ENCODE measurements at places on chromosomes 5 and 9.

DNA sequence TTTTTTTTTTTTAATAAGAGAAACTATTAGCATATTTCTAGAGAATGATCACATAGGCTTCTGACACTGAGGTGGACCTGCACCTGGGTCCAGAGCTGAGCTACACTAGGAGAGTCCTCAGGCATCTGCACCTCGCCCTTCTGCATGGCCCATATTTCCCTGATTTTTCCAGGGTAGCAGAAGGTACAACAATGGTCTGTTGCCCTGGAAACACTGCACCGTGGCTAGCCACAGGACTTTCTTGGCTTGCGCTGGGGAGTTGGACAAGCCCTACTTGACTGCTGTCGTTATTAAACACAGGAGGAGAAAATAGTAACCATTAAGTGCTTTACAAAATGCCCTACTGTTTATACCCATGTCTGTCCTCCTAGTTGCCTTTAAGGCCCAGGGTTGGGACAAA lies 615.7 kb upstream of the MEF2C start:
- DNase-seq = no peak

- no peak for DNase-seq
These were observed 3.7 kb upstream of the DPM2 start for GRCh38 chr9:127941062-127941960.

GRCh38 chr5:173853370-173854131 lies 34.6 kb upstream of the CPEB4 start:
- DNase-seq = no peak

DNA sequence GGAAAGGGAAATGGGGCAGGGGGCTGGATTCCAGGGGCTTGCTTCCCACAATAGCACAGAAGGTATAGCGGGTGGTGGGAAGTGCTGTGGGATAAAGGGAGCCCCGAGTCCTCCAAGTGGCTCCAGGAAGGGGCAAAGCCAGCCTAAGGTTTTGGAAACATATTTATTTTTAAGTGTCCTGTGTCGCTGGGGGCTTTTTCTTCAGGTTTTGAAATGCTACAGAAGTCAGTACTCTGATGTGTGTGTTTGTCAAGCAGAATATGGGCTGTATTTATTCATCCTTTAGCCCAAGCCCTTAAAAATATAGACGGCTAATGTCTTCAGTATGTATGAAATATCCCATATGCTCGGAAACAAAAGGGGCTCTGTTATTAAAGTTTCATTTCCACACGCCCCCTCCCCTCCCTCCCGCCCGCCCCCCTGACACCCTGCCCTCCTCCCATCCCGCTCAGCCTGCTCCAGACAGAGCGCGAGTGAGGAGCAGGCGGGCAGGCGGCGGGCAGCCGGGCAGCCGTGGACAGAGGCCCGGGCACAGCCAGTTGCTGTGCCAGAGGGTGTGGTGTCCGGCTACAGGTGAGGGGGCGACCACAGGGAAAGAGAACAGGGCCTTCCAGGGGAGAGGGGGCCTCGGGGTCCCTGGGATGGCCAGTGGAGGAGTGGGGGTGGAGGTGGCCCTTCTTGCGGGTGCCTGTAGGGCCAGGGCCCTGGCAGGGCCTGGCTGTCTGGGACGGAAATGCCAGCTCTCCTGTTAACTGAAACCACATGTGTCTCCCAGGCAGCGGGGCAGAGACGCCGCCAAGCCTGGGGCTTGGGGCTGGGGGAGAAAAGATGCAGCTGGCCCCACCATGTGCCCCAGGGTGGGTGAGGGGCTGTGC lies 39.6 kb upstream of the SYNPO start:
- DNase-seq = no peak

DNA sequence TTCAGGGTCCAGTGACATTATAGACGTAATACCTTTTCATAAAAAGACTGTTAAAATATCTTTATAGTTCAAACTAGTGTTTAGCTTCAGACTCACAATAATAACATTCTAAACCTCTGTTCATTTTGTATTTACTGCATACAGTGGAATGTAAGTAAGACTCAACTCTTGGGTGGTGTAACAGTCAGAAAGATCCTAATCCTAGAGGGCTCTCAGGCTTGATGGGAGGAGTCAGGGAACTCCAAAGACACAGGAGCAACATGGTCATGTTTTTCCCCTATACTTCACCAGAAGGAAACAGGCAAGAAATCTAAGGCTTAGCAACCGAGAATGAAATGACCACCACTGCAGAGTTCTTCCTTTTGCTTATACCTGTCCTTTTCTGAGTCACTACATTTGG lies 82.6 kb downstream of the MRPS27 start:
- no peak for DNase-seq

DNA sequence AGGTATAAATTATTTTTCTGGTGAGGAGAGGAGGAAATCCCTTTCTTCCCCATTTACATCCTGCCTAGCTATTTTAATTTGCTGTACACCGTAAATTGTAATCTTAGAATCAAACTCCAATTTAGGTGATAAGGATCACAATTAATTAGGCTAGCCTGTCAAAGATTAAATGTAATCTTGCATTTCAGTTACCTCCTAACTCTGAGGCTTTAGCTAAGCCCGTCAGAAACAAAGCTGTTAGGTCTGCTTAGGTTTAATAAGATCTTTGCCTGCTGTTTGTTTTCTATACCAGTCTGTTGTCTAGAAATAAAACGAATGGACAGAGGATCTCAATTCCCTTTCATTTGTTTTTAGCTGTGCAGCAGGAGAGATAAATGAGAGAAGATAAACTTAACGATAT lies 51.5 kb downstream of the PIK3R1 start:
- DNase-seq = no peak

DNA sequence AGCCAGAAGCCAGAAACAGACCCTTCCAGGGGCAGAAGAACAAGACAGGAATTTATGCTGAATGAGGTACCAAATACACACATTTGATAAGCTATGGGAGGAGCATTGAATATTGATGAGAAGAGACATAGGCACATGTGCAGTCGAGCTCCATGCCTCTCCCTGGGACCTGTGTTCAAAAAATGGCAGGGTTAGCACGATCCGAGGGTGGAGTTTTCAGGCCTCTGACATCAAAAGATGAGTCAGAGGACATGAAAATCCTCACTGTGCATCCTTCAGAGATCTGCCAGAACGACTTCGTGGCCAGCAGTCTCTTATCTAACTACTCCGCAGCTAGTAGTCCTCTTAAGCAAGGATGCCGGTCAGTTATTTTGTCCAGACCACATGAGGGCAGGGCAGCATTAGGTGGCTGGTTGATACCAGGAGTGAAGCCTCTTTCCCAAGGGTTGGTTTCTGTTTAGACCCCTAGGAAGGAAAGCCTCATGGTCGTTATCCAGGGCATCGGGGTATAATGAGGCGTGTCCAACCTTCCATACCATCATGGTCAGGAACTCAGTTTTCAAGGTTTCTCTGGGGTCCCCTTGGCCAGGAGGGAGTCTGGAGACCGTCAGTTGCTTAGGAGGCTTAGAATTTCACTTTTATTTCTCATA lies 11.6 kb upstream of the CMBL start:
- DNase-seq = no peak

DNA sequence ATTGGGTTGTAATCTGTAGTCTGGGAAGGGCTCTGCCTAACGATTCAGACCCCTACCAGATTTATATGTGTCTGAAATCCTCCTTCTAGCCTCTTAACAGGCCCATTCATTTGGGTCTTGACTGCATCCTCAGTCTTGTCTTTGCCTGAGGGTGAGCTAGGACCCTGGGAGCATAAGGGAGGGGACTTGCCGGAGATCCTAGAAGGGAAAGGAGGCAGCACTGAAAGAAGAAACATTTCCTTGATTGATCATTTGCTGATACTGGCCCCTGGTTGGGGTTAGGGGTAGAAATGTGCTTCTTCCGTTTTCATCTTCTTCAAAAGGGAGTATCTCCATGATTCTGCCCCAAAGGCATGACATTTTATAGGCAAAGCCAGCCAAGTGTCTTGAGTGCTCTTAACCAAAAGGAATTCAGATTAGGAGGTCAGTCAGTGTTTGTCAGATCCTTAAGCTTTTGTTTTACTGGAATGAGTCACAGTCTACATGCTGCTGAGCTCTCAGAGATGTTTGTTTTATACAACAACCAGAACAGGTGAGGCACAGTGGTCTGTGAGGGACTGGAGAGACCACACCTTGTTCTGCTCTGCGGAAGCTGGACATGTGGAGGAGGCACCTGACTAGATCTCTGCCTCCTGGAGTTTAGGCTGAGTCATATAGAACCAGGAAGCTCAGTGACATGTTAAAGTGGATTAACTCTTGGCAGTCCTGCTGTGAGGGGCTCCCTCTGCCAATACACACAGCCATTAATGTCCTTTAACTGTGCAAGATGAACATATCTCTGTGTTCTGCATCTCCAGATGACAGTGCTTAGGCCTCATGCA lies 37.7 kb downstream of the PCDHAC2 start:
- peak; percentile 53 for DNase-seq

- DNase-seq = no peak
These were observed 60.3 kb downstream of the MAPKAP1 start for GRCh38 chr9:125646621-125647100.

DNA sequence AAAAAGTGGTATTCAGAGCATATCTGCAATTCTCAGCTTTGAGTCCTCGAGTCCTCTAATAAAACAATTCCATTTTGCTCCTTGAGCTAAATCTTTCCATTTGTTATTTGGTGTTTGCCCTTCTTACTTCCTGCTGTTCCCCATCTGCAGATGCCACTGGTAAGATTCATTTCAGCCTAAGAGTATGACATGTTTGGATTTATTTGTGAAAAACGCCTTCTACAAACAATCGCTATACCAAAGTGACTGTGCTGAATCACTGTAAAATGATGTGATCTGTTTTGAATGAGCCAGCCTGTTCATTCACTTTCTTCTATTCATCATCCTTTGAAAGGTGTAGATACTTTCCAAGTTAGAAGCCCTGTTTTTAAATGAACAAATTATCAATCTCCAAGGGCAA lies 27.7 kb downstream of the KCTD16 start:
- DNase-seq = no peak

GRCh38 chr5:150573867-150574817 lies 66.2 kb downstream of the NDST1 start:
- no peak for DNase-seq

DNA sequence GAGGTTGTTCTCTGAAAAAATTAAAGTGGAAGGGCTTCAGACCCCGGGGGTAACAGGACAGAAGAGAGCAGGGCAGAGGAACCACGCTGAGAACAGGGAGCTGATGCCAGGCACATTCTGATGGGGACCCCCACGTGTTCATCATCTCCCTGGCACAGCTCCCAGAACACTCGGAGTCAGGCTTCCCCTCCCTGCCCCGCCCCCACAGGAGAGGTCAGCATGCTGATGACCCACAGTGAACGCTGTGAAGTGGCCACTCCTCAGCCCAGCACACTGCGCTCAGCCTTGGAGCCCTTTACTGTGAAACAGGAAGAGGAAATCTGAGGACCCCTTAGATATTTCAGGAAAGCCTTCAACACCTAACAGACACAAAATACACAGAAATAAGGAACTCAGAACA lies 16.4 kb downstream of the RETREG1 start:
- peak; percentile 55 for DNase-seq

DNA sequence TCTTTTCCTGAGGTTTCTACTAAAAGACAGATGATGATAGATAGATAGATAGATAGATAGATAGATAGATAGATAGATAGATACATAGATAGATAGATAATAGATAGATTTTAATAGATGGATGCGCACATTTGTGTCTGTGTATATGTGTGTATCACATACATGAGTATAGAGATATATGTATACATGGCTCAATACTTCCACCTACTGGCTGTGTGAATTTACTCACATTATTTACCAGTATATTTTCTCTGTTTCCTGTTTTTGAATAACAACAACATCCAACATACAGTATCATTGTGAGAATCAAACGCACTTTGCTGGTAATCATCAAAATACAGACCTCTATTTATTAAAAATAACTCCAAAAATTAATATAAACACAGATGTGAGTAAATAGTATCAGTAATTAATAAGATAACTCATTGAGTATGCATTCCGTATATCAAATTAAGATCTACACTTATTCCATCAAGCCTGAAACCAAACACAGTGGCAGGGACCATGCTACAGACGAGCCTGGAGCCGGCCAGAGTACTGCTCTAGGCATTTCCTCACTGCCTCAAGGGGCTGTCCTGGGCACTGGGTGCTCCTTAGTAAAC lies 338.0 kb downstream of the SEMA5A start:
- no peak for DNase-seq

- DNase-seq = no peak
These were observed 131.2 kb downstream of the SPOCK1 start for GRCh38 chr5:137367951-137368350.

GRCh38 chr5:16076657-16077056 lies 102.9 kb downstream of the MARCHF11 start:
- DNase-seq = no peak

- DNase-seq = no peak
These were observed 107.3 kb downstream of the CD180 start for GRCh38 chr5:67089200-67089725.

DNA sequence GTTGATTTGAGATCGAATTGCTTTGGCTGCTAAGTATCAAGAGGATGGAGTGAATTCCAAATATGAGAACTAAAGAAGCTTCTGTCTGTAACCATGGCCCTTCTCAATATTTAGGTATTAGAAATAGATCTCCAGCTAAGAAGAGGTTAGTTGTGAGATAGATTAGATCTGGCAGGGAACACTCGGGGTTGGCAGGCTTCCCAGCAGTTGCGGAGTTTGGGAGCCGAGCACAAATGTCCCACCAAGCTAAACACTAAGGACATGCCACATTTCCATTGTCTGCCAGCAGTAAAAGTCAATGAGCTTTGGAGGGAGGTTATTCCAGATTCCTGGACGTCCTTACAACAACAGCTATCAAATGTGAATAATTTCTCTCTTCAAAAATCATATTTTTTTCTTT lies 85.8 kb downstream of the TAF11L14 start:
- no peak for DNase-seq

DNA sequence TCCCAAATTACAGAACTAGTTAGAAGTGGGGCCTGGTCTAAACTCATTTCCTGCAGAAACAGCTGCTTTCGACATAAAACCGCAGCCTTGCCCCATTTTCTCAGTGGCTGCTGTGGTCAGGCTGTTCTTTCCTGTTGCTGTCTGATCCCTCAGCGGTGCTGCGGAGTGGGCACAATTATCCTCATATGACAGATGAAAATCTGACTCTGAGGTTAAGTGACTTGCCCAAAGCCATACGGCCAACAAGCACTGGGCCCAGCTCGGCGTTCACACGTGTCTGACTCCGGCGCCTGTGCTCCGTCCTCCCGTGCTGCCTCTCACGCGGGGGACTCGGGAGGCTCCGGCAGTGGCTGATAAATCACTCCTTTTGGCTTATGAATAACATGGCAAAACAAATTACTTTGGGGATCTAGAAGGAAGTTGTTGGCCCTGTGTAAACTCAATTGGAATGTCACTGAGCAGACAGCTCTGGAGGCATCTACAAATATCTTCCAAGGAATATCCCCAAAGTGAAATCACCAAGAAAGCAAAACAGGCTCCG lies 142.6 kb upstream of the LMX1B start:
- DNase-seq = no peak
